A549 treated with DMSO at 1 μM for 4 hours (cell line): ENCODE measurements at places on chromosomes 11 and 22. TPM values are rescaled to one million over a fixed set of nuclear protein-coding genes. Genes with fewer than 3 reads are reported as not detected.

The FUT4 gene
- 2.3 to 2.9 TPM (median 2.7 TPM) in 5 replicates for total RNA-seq

The GAL3ST1 gene
- 6.6 to 9.7 TPM (median 8.0 TPM) in 5 replicates for total RNA-seq

The MMP8 gene
- total RNA-seq: not detected in 5 replicates

The MAPK11 gene
- 4.8 to 7.2 TPM (median 6.6 TPM) in 5 replicates for total RNA-seq

The PCSK7 gene
- total RNA-seq: 13.4 to 20.8 TPM (median 16.9 TPM) in 5 replicates

The TIGD3 gene
- total RNA-seq: 0.65 to 1.00 TPM (median 0.86 TPM) in 5 replicates

The DAGLA gene
- total RNA-seq: 4.3 to 6.7 TPM (median 6.1 TPM) in 5 replicates

The DMC1 gene
- total RNA-seq: 2.8 to 5.0 TPM (median 3.5 TPM) in 5 replicates

The KCTD14 gene
- total RNA-seq: 1.4 to 2.0 TPM (median 1.6 TPM) in 5 replicates

The OR5A1 gene
- total RNA-seq: not detected in 5 replicates

The HTR3B gene
- total RNA-seq: not detected in 5 replicates

The IL17REL gene
- total RNA-seq: 0.03 to 0.04 TPM (median 0.03 TPM) in 3 of 5 replicates, not detected in the others

The OR51B6 gene
- not detected in 5 replicates for total RNA-seq

The JAM3 gene
- 3.9 to 4.9 TPM (median 4.4 TPM) in 5 replicates for total RNA-seq

The MMP3 gene
- total RNA-seq: 0.08 to 0.13 TPM (median 0.11 TPM) in 5 replicates

The CD3D gene
- not detected in 5 replicates for total RNA-seq

The MIOX gene
- total RNA-seq: 0.09 to 0.14 TPM in 2 of 5 replicates, not detected in the others

The ELFN2 gene
- total RNA-seq: 6.2 to 10.0 TPM (median 8.2 TPM) in 5 replicates

The APOA5 gene
- not detected in 5 replicates for total RNA-seq

The FAM83F gene
- total RNA-seq: not detected in 5 replicates

The RIC8A gene
- 107 to 133 TPM (median 117 TPM) in 5 replicates for total RNA-seq

The TNNT3 gene
- 0.11 to 0.17 TPM in 2 of 5 replicates, not detected in the others for total RNA-seq

The PATE2 gene
- total RNA-seq: not detected in 5 replicates

The THRSP gene
- total RNA-seq: not detected in 5 replicates

The B4GALNT4 gene
- 12.3 to 21.3 TPM (median 16.7 TPM) in 5 replicates for total RNA-seq

The SHANK3 gene
- 2.6 to 5.4 TPM (median 4.1 TPM) in 5 replicates for total RNA-seq

The FAM180B gene
- 0.07 TPM in 1 of 5 replicates, not detected in the others for total RNA-seq

The MS4A18 gene
- total RNA-seq: not detected in 5 replicates

The UPB1 gene
- total RNA-seq: not detected in 5 replicates

The LRRN4CL gene
- total RNA-seq: 0.03 to 0.15 TPM (median 0.12 TPM) in 3 of 5 replicates, not detected in the others

The OOSP4B gene
- not detected in 5 replicates for total RNA-seq

The OR2AG1 gene
- total RNA-seq: not detected in 5 replicates

The NCAM1 gene
- total RNA-seq: 0.02 TPM in 1 of 5 replicates, not detected in the others

The GPHA2 gene
- total RNA-seq: not detected in 5 replicates

The ANO1 gene
- 0.93 to 1.7 TPM (median 1.1 TPM) in 5 replicates for total RNA-seq

The ROM1 gene
- total RNA-seq: 4.0 to 5.3 TPM (median 4.4 TPM) in 5 replicates
